ENCODE measurements at places on chromosomes 11 and 22.

DNA sequence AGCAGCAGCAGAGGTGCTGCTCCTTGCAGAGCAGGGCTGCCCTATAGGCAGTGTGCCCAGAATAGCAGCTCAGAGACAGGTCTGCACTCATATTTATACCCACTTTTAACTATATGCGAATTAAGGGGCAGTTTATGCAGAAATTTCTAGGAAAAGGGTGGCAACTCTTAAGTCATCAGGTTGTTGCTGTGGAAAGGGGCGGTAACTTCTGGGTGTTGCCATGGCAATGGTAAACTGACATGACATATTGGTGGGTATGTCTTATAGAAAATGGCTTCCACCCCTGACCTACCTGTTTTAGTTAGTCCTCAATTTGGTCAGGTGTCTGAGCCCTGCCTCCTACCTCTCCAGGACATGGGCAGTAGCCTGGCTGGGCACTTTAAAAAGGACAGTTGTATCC is 122.3 kb downstream of the ATXN10 start:
- DNase-seq = no peak

- DNase-seq = no peak
These were observed 127.7 kb downstream of the ATXN10 start for GRCh38 chr22:45799291-45799690.

- no peak for DNase-seq
These were observed 59.3 kb downstream of the TSPAN18 start for GRCh38 chr11:44785856-44786607.

DNA sequence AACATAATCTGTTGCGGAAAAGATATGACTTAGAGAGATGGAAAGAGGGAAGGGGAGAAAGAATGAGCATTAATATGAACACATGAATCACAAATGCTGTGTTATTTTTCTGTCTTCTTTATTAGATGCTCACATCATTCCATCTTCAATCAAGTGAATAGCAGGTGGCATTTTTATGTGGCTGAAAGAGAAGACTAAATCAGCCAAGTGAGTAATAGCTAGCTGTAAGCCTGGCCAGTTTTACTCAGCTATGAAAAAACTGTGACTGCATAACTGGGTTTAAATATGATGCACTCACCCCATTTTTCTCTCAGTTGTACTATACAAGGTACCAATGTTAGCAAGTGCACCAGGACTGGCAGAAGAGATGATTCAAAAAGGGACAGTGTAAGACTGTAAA is 571.1 kb downstream of the JRKL start:
- DNase-seq = no peak

- DNase-seq = no peak
These were observed 7.3 kb downstream of the PARVB start for GRCh38 chr22:44031158-44031952.

DNA sequence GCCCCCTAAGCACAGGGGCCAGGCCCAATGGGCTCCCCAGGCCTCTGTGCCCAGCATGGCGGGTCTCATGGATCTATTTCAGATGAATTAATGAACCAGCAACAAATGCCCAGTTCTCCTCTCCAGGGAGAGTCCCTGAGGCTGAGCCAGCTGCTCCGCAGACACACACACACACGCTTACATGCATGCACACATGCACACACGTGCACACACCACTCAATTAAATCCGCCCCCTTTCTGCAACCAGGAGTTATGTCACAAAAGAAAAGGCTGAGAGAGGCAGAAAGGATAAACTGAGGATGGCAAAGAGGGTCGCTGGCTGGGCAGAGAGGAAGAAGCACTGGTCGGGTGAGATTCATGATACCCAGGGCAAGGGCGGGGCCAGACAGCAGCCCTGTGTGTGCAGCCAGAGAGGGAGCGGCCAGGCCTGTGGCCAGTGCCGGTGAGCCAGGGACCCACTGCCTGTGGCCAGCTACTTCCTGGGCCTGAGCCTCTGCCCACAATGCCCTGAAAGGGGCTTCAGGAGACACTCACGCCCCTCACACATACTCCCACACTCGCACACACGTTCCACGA is 19.8 kb downstream of the IL2RB start:
- no peak for DNase-seq

DNA sequence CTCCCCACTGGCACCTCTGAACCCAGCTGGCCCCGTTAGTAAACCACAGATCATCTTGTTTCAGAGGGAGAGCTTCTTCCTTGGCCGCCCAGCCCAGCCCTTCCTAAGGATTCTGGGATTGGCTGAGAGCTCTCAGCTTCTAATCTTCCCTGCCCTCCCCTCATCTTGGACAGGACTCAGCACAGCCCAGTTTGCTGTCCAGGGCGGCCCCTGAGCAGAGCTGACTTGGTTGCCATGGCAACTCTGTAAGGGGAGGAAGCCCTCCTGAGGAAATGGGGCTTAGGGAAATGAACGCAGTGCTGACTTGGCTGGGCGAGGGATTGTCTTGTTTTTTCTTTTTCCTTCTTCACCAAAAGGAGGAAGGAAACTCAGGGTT is 4.6 kb downstream of the APOL4 start:
- no peak for DNase-seq

Measured in head of caudate nucleus (tissue), 42 donors.